ENCODE measurements at places on chromosomes 11 and 22.
A peak's percentile ranks its signal among the peaks of the same experiment; 100 is the strongest.

- DNase-seq, result no peak
Observed at GRCh38 chr11:73219396-73220285, 1.6 kb downstream of the P2RY2 start.

- peak; percentile 86 for DNase-seq
Observed at GRCh38 chr11:75429902-75430713, 2.9 kb downstream of the KLHL35 start.

DNA sequence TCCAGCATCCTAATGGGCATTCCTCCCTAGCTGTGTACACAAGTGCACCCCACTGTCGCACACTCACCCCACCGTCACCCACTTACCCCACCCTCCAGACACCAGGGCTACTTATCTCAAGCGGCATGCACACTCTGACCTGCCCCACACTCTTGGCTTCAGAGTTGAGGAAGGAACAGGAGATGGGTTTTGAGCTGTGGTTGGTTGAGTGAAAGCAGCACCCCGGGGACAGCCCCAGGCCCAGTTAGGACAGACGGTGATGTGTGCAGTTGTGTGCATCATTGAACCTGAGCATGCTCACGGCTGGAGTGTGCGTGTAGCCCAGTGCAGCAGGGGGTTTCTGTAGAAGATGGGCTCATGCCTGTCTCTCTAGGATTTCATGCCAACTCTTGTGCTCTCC lies 32.5 kb downstream of the AHNAK start:
- no peak for DNase-seq

GRCh38 chr11:16215352-16215751 lies 141.0 kb downstream of the SOX6 start:
- no peak for DNase-seq

DNA sequence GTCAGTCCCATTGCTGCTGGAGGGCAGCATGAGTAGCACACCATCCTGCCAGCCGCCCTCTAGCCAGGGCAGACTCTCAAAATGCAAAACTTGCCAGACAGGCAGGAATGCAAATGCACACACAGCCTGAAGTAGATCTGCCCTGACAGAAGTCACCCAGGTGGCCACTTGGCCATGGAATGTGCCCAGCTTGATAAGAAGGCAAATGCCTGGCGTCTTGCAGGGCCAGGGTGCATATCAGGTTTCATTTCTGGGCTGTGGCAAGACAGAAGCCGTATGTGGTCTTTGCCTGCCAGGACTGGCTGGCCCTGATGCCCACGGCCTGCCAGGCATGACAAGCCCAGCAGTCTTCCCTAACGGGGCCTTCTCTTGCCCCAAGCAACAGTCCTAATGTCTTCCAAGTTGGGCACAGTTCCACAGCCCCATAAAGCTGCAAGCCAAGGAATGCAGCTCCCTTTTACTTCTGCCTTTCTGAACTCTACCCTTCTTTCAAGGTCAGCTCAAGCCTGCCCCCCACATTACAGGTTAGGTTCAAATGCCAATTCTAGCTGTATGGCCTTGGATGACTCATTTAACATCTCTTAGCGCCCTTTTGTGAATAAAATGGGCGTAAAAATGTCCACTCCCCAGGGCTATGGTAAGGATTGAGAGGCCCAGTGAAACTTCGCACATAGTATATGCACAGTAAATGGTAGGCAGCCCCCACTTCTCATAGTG lies 29.7 kb downstream of the POU2AF3 start:
- no peak for DNase-seq

DNA sequence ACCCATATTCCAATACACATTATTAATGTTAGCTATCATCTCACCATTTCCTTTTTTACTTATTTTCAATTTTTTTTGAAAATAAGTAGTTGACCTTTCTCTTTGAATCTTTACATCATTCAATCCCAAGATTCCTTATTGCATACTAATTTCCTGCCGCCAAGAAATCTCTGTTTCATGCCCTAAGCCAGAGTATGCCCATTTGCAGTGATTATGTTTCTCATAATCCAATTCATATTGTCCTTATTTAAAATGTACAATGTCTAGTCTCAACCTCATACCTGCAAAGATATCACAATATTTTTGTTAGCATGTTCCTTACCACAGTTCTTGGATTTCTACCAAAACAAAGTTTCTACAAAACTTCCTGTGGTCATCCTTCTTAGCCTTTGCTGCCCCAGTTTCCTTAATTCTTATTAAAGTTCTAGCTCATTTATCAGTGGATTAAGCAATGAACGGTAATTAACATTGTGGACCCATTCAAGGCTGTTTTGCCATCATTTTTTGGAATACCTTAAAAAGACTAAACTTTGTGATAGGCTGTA lies 75.3 kb downstream of the CD44 start:
- DNase-seq, result no peak

- DNase-seq, result no peak
Observed at GRCh38 chr22:30036656-30037055, 43.6 kb upstream of the HORMAD2 start.

DNA sequence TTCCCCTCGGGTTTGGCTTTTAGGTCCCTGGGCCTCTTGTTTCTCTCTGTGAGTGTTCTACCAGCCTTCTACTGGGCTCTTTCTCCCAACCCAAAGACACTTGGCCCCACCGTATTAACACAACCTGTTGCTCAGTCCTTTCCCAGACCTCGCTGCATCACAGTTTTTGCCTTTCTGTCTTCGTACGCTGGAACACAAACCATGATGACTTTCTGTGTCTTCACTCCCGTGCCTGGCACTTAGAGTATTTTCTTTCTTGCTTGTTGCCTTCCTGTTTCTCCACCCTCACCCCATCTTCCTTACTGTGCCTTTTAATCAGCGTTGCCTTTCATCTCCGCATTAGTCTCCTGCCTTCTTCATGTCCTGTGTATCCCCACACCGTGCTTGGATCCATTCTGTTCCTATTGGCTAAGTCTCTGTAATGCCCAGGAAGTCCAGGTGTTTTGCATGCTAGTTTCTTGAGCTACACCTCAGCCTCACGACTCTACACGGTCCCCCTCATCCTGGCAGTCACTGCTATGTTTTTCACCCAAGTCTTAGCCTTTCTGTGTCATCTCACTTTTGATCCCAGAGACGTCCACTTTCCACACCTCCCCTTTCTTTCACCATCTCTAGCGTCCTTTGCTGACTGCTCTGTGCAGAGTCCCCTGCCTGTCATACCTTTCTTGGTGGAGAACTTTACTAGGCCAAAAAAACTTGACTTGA lies 1.6 kb downstream of the MARK2 start:
- no peak for DNase-seq
